ENCODE measurements at places on chromosomes 3 and 15.
A peak's percentile ranks its signal among the peaks of the same experiment; 100 is the strongest.

GRCh38 chr15:64845183-64845611, 3.5 kb downstream of the PLEKHO2 start:
- DNase-seq, result no peak

DNA sequence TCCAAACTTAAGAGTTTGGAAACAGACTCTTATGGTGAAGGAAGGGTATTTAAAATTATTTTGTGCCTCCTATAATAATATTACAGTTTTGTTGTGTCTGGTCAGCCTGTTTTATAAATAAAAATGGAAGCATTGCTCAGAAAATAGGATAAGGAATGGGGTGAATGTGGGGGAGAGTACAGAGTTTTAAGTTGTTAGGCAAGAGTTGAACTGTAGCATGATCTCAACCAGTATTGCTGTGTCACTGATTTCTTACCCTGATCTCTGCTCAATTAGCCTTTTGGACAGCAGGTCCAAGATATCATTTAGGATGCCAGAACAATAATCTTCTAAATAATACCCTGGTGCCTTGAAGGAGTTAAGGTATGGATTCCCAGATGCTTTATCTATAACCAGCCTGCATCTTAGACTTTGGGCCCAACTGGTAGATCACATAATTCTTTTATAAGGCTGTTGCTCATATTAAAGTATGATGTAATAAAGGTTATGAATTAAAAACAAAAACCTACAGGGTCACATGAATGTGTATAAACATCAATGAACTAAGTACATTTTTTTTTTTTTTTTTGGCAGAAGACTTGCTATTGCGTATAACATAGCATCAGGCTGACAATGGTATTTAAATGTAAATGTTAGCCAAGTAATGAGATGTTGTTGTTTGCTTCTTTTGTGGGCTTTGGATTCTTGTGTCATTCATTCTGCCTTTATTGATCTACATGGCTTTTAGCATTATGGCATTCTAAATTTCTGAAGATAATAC, 70.0 kb downstream of the MITF start:
- DNase-seq, result no peak

- no peak for DNase-seq
Measured at GRCh38 chr15:33068511-33068990, 126.0 kb downstream of the FMN1 start.

- DNase-seq, result no peak
Measured at GRCh38 chr15:43199945-43200488, 14.8 kb downstream of the CCNDBP1 start.

DNA sequence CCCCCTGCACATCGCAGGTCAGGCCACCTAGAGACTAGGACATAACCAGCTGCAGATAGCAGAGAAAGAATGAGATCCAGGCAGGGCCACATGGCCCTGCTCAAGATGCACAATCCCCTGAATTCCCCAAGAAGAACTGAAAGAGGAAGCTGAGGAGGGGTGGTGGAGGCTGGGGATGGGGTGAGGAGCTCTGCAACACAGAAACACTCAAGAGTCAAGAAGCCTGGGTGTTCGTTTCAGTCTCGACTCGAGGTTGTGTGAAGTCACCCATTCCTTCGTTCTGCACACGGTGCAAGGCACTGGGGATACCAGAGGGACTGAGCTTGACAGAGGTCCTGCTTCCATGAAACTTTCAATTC, 62.0 kb downstream of the TLE3 start:
- DNase-seq, result no peak

GRCh38 chr15:57031605-57032004, 113.2 kb downstream of the TCF12 start:
- DNase-seq, result no peak

- DNase-seq, result peak; percentile 4
Measured at GRCh38 chr3:56347219-56347871, 120.9 kb downstream of the ERC2 start.

- DNase-seq, result no peak
Measured at GRCh38 chr3:9810846-9811245, 784 bp downstream of the TTLL3 start.

DNA sequence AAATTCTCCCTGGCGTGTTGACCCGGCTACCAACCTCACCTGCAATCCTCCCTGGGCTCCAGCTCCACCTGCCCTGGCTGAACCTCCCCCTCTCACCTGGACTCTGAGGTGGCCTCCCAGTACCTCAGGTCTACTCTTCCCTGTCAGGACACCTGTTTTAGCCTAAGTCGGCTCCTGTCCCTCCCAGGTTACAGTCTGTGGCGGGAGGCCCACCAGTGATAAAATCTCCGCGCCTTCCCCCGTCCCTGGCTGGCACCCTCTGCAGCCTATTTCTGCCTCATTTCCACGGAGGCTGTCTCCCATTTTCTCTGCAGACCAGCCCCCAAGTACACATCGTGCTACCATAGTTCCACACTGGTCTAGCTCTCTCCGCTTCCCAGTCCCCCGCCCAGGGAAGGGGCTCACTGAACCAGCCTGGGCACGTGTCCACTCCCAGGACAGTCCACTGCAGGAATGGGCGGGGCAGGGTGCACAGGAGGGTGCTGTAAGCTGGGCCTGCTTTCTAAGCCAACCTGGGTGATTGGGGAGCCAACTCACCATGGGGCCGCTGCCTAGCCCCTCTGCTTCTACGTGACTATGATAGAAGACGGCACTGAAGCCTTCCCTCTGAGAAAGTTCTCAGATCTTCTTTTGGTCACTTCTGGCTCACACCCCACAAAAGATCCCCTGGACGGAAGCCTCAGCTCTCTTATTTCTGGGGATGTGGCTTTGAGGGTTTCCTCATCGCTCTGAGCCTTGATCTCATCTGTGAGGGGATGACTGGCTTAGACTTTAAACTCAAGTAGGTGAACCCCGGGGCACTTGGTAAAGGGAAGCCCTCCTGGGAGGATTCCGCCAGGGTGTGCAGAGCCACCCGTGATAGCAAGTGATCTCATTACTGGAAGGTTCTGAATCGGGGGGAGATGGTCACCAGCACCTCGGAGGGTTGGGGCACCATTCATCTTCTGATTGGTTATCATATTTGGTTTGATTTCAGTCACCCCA, 96.6 kb downstream of the NSMCE3 start:
- DNase-seq, result no peak

DNA sequence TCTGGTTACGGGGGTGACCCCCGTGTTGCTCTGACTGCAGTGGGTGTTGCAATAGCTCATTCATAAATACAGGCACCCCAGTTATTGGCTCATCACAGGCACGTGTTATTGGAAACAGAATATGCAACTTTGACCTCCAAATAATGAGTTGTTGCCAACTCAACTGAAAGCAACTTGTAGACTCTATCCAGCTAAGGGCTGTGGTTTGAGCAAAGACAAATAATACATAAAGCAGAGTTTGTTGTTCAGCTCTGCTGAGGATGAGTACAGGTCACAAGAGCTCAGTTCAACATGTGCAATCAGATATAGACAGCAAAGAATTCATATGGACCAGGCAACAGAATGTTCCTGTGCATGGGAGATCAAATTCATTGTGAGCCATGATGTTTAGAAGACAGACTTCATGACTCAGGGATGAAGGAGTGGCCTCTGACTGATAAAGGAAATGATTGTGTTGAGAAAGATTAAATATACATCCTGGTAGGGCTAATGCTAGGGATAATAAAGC, 87.6 kb upstream of the LRIG1 start:
- no peak for DNase-seq

- DNase-seq, result no peak
Measured at GRCh38 chr15:90287101-90287500, 21.6 kb downstream of the NGRN start.

DNA sequence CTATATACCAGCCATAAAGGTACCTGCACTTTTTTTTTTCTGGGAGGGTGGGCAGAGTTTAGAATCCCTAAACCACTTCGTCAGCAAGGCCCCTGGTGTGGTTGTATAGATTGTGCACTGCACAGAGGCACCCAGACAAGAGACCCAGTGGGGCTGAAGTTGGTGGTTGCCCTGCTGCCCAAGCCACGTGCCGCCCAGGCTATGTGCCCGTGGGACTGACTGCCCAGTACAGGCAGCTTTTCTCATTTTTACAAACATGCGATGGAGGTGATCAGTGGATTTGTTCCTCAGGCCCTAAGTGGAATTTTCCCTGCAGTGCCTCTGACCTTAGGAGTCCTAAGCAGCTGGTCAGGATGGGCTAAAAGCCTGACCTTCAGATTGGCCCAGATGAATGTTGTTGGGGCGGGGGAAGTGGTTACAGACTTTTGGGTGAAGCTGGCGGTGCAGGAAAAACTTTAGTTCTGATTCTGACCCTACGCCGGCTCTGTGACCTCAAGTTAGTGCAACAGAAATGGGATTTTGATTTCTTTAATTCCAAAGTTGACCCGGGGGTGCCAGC, 34.9 kb upstream of the LIMD1 start:
- DNase-seq, result no peak

DNA sequence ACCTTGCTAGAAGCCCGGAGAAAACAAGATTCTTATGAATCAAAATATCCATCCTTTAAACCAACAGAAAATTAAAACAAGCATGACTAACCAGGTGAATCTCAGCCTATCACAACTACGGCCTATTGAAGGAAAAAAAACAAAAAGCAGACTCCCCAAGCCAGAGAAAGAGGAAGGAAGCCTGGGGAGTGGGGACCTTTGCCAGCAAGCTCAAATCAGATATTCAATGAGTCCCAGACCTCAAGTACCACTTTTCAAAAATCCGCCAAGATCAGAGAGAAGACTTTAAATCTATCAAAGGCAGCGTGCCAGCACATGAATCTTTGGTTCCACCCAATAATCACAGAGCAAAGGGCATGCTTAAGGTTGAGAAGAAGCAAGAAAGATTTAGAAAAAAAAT, 253.8 kb downstream of the NTRK3 start:
- DNase-seq, result no peak

- DNase-seq, result no peak
Measured at GRCh38 chr3:170852324-170852723, 17.7 kb downstream of the RPL22L1 start.

- DNase-seq, result no peak
Measured at GRCh38 chr3:60617188-60617587, 634.1 kb downstream of the FHIT start.

DNA sequence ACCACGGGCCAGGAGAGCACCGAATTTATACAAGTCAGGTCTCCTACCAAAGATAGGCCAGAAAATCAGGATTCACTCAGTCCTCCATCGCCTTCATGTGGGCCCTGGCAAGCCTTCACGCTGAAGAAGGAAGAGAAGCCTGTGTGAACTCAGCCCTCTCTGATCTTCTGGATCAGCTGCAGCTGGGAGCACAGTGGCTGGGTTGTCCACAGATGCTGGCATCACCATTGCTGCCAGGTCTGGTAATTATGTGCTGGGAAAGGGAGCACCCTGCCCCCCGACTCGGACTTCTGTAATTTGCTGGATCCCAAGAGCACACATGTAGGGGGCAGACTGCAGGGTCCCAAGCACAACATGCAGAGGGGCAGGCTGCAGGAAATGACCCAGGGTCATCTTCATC, 12.4 kb upstream of the PDE8A start:
- no peak for DNase-seq

DNA sequence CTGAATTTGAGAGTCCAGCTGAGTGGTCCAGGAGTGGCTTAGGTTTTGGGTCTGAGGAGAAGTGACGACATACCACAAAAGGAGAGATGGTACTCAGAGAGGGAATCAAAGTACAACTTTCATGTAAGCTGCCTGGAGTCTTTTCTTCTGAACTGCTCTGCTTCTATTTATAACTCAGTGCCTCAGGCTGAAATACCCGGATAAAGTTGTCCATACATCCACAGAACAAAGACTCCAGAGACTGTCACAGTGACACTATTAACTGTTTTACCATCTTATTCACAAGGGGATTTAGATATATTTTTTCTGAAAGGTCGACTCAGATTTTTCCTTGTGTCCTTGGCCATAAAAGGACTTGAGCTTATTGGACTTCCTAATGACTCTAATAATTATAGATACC, 264.3 kb upstream of the DNAJC19 start:
- no peak for DNase-seq

Data from CD4-positive, alpha-beta T cell treated with Interleukin-21 for 1 hour (primary cell).